ENCODE measurements at places on chromosomes 13 and 19. TPM values are rescaled to one million over a fixed set of nuclear protein-coding genes. Genes with fewer than 3 reads are reported as not detected.

The COMP gene
- not detected for total RNA-seq

GRCh38 chr13:50701469-50701868 is 142.0 kb downstream of the DLEU7 start:
- no peak overlapping the region for H3K4me3 ChIP-seq

DNA sequence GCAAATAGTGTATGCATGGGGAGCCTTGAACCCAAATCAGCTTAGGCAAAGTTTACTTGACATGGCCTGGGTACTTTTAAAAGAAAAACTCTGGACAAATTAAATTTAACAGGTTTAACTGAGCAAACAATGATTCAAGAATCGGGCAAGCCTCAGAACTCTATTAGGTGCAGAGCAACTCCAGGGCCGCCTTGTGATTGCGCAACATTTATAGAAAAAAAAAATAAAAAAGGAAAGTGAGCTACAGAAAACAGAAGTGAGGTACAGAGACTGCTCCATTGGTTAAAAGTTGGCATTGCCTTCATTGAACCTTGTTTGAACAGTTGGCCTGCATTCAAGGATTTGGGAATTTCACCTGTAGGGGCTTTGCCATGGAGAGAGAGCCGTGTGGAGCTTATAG is 421.0 kb upstream of the TSHZ3 start:
- H3K36me3 ChIP-seq, result no peaks in the 10 kb centered on the region
- H3K4me1 ChIP-seq, result no peaks in the 10 kb centered on the region
- DNase-seq, result no peak
- H3K27ac ChIP-seq, result no peak overlapping the region

DNA sequence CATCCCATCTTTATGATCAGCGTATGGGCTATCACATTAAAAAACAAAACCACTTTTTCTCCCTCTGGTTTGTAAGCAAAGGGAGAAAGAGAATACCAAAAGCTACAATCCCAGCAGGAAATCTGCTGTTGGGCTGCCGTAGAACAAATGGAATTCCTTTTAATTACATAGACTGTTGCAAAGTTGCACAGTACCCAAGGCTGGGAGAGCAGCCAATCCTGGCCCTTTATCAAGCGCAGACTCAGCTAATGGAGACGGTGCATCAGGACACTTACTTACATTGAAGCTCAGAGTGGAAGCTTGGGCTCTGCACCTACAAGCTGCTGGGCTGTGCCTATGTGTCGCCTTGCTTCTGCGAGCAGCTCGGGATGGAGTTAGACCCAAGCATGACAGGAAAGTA is 15.2 kb downstream of the CCNA1 start:
- no peak overlapping the region for H3K4me3 ChIP-seq
- peaks cover 8% of the 10 kb centered on the region for H3K27me3 ChIP-seq
- H3K4me1 ChIP-seq, result peaks cover 27% of the 10 kb centered on the region
- DNase-seq, result no peak
- no peaks in the 10 kb centered on the region for H3K36me3 ChIP-seq

GRCh38 chr19:3586127-3586626 is 899 bp downstream of the GIPC3 start:
- no peak for DNase-seq
- no peak overlapping the region for H3K4me3 ChIP-seq
- H3K4me1 ChIP-seq, result no peaks in the 10 kb centered on the region
- no peaks in the 10 kb centered on the region for H3K36me3 ChIP-seq
- H3K27me3 ChIP-seq, result peaks cover 3% of the 10 kb centered on the region
- H3K27ac ChIP-seq, result no peak overlapping the region

- no peak overlapping the region for H3K27ac ChIP-seq
- H3K4me3 ChIP-seq, result no peak overlapping the region
These were observed 285.8 kb downstream of the COG6 start for GRCh38 chr13:39941236-39941635.

GRCh38 chr19:52099497-52100138 is 4.1 kb upstream of the ZNF841 start:
- H3K36me3 ChIP-seq, result peaks cover 12% of the 10 kb centered on the region
- H3K4me1 ChIP-seq, result peaks cover 5% of the 10 kb centered on the region
- no peak overlapping the region for H3K4me3 ChIP-seq
- DNase-seq, result no peak
- no peak overlapping the region for H3K27ac ChIP-seq
- no peaks in the 10 kb centered on the region for H3K27me3 ChIP-seq

Data from activated T-helper 2 cell treated with anti-CD3 and anti-CD28 coated beads, Interferon-gamma antibody, Interleukin-2, Interleukin-4, amounts not matched to agents 10 μg/mL and 5 μg/mL and 100 μg/mL, durations not matched to agents 14 hours and 24 hours and 36 hours (primary cell).